ENCODE measurements at places on chromosomes 6 and 20.

DNA sequence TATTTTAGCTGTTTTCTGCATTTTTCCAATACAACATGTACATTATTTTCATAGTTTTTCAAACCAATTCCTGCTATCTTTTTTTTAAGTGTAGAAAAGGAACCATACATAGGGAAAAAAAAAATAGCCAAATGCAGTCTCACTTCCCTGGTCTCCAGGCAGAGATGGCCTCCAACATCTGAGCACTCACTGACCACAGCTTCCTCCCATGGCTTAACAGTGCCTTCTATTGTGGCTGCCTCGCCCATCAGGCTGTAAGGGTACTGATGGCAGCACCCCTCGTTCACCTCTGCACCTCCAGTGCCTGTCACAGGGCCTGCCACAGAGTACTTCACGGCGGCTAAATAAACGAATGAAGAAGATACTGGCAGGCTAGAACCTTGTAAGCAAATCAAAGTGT lies 591.1 kb downstream of the PTPRT start:
- no peak for DNase-seq

- DNase-seq: no peak
Observed at GRCh38 chr20:31677553-31678260, 40.0 kb downstream of the COX4I2 start.

GRCh38 chr20:48723308-48724264 lies 104.2 kb downstream of the PREX1 start:
- DNase-seq: no peak

GRCh38 chr6:46452312-46452917 lies 38.8 kb downstream of the RCAN2 start:
- no peak for DNase-seq

GRCh38 chr6:21898107-21898796 lies 304.7 kb downstream of the SOX4 start:
- no peak for DNase-seq

All from stimulated activated CD8-positive, alpha-beta memory T cell treated with anti-CD3 and anti-CD28 coated beads, Interleukin-4, amount 100 ng/mL, for 1 hour (primary cell).